Kidney (tissue), 22 donors: ENCODE measurements at places on chromosomes 3 and 15.

DNA sequence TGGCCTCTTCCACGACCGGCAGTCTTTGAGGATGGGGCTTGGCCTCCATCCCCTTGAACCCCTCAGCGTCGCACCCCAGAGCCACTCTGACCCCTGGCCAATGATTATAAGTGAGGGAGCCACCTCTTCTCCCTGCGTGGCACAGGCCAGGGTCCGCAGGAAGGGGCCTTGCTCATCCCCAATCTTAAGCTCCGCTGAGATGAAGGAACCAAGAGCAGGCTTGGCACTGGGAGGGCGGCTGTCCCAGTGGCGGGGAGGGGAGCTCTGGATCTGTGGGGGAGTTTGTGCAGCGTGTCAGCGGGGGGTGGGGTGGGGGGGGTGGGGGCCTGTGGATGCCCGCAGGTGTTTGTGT is 13.8 kb upstream of the ADPGK start:
- DNase-seq: peak; percentile 16

DNA sequence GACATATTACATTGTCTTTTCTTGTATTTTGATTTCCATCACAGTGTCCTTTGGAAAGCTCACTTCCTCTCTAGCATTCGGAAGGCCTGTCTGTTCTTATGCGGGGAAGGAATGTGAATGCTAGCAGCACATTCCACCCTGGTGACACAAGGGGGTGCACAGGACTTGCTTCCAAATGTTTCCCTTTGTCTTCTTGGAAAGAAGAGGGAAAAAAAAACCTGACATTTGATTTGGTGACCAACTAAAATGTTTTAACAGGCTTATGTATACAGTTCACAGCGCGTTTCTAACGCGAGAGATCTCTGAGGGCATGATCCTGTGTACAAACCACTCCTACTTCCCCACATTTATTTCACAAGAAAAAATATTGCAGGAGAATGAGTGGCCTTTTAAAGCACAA is 107.6 kb upstream of the FXR1 start:
- DNase-seq: peak; percentile 51

DNA sequence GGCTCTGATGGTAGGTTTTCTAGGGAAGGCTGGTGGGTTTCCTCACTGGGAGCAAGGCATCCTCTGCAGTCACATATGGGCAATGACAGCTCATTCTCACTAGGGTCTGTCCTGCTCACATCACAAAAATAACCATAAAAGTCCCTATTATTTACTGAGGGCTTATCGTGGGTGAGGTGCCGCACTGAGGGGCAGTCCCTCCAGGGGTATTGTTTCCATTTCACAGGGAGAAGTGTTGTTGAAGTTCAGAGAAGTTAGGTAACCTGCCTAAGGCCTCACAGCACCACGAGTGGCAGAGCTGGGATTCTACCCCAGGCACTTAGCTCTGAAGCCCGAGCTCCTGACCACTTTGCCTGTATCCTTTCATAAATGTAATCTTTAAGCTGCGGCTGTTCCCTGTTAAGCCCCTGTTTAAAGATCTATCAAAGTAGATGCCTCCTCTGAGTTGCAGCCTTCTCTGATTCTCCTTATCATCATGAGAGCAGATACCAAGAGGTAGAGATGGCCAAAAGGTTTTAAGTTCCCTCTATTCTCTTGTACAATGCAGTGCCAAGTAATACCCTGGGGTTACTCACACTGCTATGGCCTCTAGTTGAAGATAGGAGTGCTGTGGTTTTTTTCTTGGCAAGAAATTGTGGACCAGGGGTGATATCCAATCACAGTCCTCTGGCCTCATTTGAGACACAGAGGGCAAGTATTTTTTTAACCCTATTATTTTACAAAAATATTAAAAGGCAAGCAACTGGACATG is 107.0 kb downstream of the RPLP1 start:
- no peak for DNase-seq

DNA sequence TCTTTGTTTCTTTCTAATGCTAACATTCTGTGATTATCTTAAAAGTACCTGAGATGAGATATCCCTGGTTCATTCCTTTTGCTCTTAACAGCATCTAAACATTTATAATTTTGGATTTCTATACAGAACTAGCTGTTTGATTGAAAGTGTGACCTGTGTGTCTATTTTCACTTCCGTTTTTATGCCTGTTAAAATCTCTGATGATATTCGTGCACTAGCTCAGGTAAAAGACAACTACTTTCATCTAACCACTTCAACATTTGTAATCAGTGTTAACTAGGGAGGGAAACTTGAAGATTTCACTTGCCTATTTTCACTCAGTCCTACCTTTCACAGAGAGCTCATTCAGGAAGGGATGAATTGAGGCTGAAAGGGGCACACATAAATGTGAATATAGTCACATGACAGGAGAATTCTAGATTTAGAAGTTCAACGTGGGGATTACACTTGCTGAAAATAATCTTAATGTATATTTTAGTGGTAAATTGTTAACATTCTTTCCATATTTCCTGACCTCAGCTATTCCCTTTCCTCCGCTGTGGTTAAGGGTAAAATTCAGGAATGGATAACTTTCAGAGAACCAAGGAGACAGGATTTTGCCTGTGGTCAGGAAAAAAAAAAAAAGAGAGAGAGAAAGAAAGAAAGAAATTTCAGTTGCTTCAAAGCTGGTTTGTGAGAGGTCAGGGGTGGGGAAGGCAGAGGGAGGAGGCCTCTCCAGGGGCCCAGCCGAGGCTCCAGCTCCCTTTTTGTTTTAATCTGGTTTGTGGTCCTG is 159.8 kb upstream of the TSC22D2 start:
- no peak for DNase-seq

GRCh38 chr3:36647423-36647853 is 116.9 kb downstream of the DCLK3 start:
- DNase-seq: no peak

DNA sequence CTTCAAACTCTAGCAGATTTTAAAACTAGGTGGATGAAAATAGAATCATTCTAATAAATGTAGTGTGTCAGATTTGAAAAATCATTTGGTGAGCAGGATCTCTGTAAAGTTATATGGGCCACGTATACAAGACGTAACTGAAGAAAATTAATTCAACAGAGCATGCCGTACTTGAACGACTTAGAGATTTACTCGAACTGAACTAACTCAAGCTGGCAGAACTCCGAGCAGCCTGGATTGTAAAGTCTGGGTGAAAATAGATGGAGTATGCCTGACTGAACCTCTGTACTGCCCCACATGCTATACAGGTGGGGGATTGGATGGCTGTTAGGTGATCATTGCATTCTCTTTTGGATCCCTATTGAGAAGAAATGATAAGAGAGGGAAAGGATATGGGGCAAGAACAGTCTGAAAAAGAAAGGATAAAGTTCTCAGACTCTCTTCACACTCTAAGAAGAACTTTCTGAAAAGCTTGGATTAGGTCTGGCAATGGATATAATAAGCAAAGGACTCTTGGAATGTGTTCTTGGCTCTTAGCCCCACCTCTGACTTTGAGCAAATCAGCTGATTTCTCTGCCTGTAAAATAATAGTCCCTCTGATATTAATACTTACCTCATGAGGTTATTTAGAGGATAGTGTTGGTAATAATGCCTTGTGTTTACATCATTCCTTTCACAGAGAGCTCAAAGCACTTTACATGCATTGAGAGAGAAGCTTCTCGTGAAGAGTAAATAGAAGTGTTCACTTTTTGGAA is 147.5 kb downstream of the FILIP1L start:
- DNase-seq: no peak

DNA sequence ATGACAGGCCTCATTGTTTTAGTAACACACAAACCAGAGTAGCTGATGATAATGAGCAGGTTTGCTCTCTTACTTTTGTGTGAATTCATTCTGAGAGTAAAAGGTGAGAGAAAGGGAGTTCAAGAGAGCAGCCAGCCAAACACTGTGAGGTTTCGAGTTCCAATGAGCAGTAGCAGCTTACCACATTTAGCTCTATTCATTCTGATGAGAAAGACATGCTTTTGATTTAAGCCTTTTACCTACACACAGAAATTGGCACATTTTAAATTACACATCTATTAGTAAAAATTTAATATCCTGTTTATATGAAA is 28.0 kb downstream of the GLDN start:
- no peak for DNase-seq

GRCh38 chr3:167559924-167560323 is 86.1 kb upstream of the SERPINI2 start:
- DNase-seq: no peak

DNA sequence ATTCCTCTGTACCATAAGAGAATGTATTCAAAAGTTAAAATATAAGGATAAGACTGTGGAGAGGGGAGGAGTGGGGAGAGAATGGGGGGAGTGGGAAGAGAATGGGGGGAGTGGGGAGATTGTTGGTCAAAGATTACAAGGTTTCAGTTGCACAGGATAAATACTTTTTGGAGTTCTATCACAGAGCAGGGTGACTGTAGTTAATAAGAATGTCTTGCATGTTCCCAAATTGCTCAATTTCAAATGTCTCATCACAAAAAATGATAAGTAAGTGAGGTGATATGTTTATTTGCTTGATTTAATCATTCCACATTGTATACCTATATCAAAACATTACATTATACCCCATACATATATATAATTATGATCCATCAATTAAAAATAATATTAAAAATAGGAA is 23.0 kb upstream of the MEF2A start:
- DNase-seq: no peak

GRCh38 chr3:83189634-83190033 is 1428.2 kb upstream of the GBE1 start:
- DNase-seq: no peak

GRCh38 chr3:117499189-117499870 is 789.8 kb downstream of the TUSC7 start:
- no peak for DNase-seq

GRCh38 chr15:70065006-70065722 is 32.6 kb downstream of the TLE3 start:
- DNase-seq: no peak

GRCh38 chr15:41493902-41494189 is 172 bp downstream of the ITPKA start:
- no peak for DNase-seq

DNA sequence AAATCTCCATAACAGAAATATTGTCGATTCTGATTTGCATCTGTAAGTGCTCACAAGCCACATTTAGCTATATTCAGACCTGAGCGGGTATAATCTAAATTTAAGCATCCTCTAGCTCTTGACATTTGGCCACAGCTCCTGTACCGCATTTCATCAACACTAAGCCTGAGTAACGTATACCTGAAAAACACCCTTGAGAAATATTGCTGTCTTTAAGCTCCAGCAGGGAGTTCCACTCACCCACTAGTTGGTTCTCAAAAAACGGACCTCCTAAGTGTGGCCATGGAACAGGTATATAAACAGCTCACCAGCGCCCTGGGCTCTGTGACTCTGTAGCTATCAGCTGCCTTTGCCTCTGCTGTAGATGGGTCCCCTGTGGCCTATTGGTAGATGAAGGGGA is 80.7 kb downstream of the ABI3BP start:
- no peak for DNase-seq

DNA sequence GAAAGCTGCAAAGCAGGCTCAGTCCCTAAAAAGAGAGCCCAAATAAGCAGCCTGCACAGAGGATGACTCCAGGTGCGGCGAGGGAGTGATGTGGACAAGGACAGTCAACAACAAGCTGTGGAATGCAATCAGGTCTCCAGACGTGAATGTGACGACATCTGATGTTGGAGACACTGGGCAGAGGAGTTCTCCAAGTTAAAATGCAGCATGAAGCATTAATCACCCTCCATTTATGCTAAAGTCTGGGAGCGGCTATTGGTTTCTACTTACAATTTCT is 316.7 kb downstream of the FGF12 start:
- DNase-seq: no peak

DNA sequence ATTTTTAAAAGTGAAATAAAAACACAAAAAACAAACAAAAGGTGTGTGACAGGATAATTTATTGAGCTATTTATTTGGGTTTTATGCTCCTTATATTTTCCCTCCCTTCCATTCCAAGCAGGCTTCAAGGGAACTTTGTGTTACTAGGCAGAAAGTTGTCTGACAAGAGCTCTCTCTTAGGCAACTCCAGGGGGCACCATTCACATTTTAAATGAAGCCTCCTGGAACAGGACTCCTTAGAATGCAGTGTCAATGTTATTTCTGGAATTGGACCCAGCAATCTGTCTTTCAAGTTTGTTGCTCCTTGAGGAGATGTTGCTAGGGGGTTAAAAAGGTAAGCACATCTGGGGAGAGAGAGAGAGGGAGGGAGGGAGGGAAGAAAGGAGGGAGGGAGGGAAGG is 5.4 kb upstream of the RFX7 start:
- peak; percentile 31 for DNase-seq

DNA sequence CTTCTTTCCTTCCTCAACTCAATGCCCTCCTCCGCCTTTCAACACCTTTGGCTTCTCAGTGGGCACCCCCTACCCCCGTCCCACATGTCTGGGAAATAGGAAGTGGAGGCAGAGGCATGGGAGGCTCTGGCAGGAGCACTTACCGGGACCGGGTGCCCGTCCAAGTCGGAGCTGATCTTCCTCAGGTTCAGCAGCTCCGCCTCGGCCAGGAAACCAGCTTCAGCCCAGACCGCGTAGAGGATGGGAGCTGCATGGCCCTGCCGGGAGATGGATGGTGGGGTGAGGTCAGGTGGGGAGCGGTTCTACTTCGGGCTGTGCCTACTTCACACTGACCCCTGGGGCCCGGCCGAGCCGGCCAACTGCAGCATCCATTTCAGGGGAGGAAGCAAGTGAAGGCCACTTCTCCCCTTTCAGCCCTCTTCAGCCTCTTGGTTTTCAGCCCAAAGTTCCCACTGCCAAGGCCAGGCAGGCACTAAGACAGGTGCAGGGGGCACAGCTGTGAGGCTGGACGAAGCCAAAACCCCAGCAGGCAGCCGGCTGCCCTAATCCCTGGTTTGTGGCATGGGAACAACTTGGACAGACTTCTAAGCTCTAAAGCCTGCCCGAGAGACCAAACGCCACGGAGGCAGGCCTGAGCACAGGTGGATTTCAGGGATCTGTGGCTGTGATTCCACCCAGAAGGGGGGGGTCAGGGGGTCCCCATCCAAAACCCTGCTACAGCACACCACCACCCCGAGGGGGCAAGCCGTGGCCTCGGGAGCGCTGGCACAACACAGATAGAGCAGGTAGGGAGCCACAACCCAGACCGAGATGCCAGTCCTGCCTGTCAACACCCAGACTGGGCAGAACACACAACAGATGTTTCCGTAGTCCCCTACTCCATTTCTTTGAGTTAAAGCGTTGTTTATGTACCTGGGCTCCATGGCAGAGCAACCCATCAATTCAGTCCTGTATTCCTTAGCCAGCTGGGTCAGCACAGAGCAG is 14.5 kb downstream of the TKT start:
- no peak for DNase-seq

- DNase-seq: no peak
Observed at GRCh38 chr3:128266453-128266852, 113.2 kb downstream of the EEFSEC start.

- DNase-seq: no peak
Observed at GRCh38 chr3:62238003-62238402, 135.3 kb downstream of the FEZF2 start.

GRCh38 chr15:90812171-90812957 is 56.0 kb upstream of the FURIN start:
- no peak for DNase-seq

DNA sequence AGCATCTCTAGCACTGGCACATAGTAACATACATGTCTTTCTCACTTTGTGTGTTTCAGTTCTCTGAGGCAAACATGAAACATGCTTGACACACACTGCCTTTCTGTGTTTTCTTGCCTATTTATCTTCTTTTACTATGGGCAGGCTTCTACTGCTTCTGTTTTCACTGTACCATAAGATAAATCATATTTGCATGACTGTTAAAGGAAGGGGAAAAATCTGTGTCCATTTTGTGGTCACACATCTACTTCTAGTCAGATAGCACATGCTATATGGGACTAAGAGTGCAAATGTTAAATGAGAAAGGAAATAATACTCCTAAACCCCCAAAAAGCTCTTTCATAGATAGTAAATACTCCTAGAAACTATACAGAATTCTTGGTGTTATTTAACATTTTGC is 386.4 kb downstream of the ZBTB20 start:
- no peak for DNase-seq

- no peak for DNase-seq
Observed at GRCh38 chr15:89745768-89746167, 5.3 kb downstream of the MESP1 start.
